Tibial artery (tissue), 4 donors: ENCODE measurements at places on chromosomes 1 and 21.

DNA sequence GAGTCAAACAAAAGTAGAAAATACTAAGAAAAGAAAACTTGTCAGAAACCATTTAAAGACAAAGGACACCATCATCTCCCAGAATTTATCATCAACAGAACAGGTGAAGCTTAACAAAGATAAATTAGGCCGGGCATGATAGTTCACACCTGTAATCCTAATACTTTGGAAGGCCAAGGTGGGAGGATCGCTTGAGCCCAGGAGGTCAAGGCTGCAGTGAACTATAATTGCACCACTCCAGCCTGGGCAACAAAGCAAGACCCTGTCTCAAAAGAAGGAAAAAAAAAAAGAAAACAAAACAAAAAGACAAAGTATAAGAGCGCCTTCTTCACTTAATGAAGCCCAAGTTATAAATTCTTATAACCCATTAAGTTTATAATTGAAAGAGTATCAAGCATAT is 25.6 kb downstream of the RERE start:
- no peak for DNase-seq

DNA sequence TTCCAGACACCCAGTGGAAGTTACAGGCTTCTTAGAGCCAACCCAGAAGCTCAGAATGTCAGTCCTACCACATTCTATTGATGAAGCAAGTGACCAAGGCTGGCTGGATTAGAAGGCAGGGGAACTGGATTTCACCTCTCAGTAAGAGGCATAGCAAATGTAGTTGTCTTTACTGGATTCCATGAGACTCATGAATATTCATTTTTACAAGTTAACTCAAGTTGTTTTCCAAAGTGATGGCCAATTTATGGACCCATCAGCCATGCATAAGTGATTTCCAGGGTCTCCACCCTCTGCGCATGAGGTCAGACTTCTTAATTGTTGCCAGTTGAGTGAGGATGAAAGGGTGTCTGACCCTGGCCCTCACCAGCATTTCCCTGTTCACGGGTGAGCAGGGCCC is 426.8 kb upstream of the VAMP3 start:
- DNase-seq: peak; percentile 41

DNA sequence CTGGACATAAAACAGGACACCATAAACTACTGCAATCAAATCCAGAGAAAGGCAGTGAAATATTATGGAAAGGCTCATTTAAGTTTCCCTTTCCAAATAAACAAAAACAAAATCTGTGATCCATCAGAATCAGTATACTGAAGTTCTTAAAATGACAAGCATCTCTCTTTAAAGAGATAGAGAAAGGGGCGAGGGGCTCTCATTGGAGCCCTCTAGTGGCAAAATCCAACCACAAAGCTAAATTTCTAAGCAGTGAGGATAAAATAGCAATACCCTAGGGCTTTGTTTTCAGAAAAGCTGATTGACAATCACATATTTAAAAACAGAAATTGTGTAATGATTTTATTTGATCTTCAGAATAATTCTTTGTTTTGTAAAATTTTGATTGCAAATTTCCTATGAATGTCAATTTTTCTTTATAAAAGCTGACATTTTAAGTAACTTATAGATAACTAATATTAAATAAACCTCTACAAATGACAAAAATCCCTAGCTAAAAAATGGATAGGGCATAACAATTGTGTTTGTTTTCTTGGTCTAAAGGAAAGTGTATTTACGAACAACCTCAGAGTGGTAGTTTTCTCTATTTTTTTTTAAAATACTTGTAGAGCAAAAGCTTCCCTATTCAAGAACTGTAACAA is 138.2 kb downstream of the COL24A1 start:
- no peak for DNase-seq

- DNase-seq: peak; percentile 84
These were observed 62.2 kb upstream of the SLC44A3 start for GRCh38 chr1:94757931-94758330.

DNA sequence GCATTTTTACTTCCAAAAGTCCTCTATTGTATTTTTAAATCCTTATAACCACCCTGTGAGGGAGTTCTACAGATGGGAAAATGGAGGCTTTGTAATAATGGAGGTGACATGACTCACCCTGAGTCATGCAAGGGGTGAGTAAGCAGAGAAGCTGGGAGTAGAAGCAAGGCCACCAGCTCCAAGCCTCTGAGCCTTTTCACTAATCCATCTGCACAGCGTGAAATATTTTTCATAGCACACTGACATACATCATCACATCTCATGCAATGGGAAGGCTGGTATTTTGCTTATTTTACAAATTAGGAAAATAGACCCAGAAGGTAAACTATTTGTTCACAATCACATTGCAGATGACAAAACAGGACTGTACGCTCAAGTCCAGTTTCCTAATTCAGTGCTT is 96.9 kb downstream of the KCNH1 start:
- no peak for DNase-seq

- no peak for DNase-seq
These were observed 182.8 kb downstream of the EIF4G3 start for GRCh38 chr1:20993716-20994575.

DNA sequence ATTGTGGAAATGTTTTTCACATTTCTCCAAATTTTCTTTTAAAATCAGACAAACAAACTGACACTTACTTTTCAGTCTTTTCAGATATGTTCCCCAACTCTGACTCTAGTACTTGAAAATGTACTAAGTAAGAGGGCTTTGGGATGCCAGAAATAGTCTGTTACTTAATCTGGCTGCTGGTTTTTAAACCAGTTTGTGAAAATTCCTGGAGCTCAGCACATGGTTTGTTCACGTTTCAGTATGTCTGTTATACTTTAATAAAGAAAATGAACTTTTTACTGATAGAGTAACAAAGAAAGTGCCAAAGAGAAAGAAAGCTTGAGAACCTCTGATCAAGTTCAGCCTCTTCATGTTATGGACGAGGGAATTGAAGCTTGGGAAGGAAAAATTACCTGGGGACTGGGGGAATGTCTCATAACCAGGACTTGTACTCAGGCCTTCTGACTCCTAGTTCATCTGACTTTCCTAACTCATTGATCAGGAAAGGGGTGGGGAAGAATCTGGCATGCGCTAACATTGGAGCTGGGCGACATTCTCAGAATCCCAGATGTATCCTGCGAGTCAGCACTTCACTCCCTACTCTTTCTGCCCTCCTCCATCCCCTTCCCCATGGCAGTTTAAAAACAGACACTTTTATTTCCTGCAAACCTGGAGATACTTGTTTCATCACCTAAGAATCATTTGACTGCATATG is 30.8 kb upstream of the DNAJC6 start:
- no peak for DNase-seq

GRCh38 chr1:161179698-161180097 is 2.4 kb upstream of the B4GALT3 start:
- no peak for DNase-seq

DNA sequence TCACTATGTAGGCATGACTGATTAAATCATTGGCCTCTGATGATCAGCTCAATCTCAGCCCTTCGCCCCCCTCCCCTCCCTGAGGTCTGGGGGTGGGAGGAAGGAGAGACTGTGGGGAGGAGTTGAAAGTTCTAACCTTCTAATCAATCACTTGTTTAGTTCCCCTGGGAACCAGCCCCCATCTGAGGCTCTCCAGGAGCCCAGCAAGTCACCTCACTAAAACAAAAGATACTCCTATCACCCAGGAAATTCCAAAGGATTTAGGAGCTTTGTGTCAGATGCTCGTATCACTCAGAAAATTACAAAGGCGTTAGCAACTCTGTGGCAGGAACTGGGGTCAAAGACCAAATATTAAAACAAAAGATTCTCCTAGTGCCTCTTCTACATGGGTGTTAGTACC is 21.6 kb downstream of the SYF2 start:
- no peak for DNase-seq

DNA sequence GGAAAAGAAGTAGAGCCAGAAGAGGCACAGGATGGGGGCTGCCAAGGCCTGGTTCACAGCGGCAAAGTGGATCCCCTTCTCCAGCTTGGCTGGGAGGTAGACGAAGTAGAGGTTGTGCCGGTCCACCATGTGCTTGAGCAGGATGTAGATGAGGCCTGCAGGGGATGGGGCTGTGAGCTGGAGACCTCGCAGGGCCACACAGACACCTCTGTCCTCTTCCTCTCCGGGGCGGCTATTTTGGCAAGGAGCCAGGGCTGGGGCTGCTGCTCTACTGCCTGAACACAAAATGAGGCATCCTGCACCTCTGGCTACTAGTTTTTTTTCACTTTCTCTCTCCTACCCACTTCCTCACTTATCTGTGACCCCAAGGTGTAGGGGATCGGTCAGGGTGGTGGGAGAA is 32.3 kb downstream of the TMEM63A start:
- DNase-seq: peak; percentile 48

GRCh38 chr1:50237056-50237455 is 128.3 kb downstream of the ELAVL4 start:
- no peak for DNase-seq
